Activated CD4-positive, alpha-beta T cell treated with anti-CD3 and anti-CD28 coated beads, Interleukin-10, Interleukin-2, amounts not matched to agents 100 ng/mL and 50 ng/mL, durations not matched to agents 16 hours and 8 hours (primary cell): ENCODE measurements at places on chromosomes 2 and 18.

- DNase-seq, result no peak
These were observed 22.5 kb downstream of the MOB4 start for GRCh38 chr2:197538412-197538811.

DNA sequence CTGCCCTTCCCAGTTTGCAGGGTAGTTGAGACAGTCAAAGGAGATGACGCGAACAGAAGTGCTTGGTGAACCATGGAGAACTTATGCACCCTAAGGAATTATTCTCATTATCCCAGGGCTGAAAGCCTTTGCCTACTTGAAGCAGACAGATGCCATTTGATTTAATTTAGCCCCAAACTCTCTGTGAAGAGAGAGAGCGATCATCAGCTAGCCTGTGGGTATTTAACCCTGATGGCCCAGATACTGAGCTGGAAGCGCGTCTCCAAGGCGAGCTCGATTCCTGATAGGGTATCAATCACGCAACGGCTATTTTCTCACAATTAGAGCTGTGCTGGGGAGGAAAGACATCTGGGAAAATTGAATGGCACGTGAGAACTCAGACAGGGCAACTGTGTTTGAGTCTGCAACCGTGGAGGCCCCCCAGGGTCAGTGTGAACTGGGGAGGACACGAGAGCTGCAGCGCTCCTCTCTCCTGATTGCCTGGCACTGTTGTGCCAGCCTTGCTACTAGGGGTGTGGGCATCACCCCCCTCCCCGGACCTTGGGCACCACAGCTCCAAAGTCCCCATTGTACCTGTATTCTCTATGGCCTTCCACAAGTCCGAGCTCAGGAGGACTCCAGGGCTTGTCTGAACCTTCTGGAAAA is 73.2 kb downstream of the CAPN13 start:
- no peak for DNase-seq

- DNase-seq, result no peak
These were observed 1221.0 kb downstream of the SUCLG1 start for GRCh38 chr2:83238111-83238510.

- DNase-seq, result no peak
These were observed 2.4 kb upstream of the MERTK start for GRCh38 chr2:111896024-111896423.

DNA sequence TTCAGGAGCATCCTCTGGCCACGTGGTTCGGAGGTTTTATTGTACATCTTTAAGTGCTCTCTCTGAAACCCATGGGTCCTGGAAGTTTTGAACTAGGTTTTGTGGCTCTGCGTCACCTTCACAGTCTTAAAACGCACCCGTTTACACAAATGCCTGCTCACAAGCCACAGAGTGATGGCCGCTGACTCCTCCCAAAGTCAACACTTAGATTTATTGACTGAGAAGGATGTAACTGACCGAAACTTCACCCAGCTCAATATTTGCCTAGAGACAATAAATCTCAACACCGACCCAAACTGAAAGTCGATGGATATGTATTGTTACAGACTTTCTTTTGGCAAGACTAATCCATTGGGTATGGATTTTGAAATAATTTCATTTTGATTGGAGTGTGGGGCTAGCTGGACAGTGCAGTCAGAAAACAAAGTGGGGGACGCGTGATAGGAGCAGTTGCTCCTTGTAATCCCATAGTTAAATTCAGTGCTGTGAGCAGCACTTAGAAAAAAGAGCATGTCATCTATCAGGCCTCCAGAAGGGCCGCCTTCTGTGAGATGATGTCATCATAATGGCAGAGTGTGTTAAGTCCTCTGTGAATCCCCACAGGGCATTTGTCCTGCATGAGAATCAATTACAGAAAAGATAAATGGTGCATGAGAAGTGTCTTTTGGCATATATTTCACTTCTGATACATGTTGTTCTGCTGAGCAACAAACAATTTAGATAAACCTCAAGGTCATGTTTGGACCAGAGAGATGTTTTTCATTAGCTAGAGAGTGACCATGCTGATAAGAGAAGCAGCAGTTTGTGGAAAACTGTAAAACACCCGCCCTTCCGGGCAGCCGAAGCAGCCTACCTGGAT is 183.7 kb downstream of the INO80D start:
- no peak for DNase-seq
